CD4-positive, alpha-beta T cell treated with Interleukin-17A for 1 hour (primary cell): ENCODE measurements at places on chromosomes 11 and 22.

DNA sequence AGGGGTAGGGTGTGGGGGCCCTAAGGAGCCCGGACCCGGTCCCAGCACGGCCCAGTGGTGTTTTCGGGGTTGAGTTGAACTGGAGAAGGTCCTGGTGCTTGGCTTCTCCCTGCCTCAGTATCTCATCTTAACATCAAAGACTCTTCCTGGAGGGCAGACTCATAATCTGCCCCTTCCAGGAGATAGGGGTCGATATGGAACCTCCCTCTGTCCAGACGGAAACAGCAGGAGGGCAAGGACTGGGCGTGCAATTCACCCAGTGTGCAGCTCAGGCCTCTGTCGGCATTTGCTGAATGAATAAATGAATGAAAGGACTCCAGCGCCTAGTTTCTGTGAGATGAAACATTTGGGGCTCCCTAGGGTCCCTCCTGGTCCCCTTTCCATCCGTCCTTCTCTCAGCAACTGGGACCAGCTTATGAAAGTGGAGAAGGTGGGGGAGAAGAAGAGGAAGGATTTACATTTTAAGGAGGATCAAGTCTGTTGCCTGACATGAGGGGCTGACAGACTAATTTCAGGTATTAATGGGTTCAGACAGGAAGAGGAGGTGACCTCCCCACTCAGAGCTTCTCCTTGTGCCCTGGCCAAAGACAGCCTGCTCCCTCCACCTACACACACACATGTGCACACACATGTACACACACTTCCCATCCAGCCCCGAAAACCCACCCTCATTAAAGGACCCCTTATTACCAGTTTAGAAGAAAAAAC lies 1.1 kb upstream of the SHISA8 start:
- DNase-seq: no peak

- no peak for DNase-seq
These were observed 30.4 kb downstream of the SEZ6L start for GRCh38 chr22:26199665-26200064.

- no peak for DNase-seq
These were observed 26.0 kb downstream of the CELSR1 start for GRCh38 chr22:46511151-46512038.

DNA sequence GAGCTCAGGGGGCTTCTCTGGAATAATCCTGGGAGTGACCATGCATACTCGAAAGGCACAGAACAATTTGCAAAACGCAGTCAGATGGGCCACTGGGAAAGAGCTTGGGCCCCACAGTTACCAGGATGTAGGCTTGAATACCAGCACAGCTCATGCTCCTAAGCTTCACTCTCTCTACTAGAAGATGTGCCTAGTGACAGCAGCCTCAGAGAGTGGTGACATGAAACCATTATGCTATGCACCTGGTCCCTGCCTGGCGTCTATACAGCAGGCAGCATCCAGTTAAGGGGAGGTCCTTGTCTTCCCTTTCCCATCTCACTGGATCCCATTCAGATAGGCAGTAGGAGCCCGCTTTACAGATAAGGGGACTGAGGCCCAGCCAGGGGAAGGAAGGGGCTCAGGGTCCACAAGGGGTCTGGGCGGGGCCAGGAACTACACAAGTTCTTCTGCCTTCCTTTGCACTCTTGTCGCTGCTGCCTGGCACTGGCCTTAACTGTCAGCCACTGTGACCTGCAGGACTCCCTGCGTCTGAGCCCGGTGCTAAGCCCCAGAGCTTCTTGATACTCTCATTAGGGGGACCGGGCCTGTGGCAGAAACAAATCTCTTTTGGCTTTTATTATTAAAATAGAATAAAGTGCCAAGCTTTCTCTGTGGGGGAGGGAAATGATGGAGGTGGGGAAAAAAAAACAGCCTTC lies 21.2 kb upstream of the RASD2 start:
- no peak for DNase-seq

DNA sequence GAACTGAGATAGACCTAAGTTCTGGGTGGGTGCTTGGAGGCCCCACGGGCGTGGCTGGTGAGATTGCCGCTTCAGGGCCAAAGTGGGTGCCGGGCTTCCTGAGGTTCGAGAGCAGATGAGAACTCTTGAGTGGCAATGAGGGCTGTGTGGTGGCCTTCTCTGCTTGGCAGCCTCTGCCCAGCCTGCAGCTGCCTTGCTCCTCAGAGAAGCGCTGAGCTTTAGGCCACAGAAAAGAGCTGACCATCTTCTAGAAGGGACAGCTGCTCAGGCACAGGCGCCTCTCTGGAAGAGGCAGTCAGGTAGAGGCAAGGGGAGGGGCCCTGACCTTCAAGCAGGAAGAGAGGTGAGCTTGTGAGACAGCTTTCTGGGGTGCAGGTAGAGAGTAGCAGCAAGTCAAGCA lies 72.8 kb downstream of the MED15 start:
- no peak for DNase-seq

DNA sequence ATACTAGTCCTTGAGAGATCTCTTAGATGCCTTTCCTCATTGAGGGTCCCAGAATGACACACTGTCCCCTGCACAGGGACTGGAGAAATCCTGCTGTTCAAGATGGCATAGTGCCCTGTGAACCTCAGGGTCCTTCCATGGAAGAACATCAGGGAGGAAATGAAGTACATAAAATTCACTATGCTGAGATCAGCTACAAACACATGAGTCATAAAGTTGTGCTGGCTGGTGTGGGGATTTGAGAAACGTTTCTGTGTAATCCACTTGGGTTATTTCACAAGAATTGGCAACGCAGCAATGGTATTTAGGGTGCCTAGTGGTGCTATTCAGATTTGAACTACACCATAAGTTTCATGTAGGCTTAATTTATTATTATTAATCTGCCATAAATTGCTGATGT lies 174.4 kb downstream of the MAML2 start:
- DNase-seq: no peak

GRCh38 chr22:49670456-49671330 lies 157.0 kb downstream of the BRD1 start:
- no peak for DNase-seq

- DNase-seq: no peak
These were observed 638 bp downstream of the PARVA start for GRCh38 chr11:12377824-12378593.

GRCh38 chr11:114075344-114075610 lies 15.8 kb downstream of the ZBTB16 start:
- no peak for DNase-seq

DNA sequence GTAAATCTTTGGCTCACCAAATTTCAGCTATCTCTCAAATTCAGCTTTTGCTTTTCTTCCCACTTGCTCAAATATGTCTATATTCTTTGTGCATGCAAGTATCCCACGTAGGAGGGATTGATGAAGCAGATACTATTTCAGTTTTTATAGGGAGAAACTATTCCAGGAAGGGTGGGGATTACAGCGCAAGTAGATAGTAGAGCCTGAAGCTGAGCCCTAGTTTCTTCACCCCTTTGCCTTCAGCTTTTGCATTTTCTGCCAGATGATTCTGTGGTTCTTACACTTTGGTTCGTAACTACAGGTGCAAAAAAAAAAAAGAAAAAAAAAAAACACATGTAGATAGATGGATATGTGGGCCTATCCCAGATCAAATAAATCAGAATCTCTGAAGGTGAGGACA lies 3.1 kb upstream of the ACP2 start:
- no peak for DNase-seq

- peak; percentile 10 for DNase-seq
These were observed 92.8 kb upstream of the OR9G4 start for GRCh38 chr11:56841210-56841810.

GRCh38 chr22:42372976-42373375 lies 59.2 kb downstream of the NFAM1 start:
- DNase-seq: no peak

DNA sequence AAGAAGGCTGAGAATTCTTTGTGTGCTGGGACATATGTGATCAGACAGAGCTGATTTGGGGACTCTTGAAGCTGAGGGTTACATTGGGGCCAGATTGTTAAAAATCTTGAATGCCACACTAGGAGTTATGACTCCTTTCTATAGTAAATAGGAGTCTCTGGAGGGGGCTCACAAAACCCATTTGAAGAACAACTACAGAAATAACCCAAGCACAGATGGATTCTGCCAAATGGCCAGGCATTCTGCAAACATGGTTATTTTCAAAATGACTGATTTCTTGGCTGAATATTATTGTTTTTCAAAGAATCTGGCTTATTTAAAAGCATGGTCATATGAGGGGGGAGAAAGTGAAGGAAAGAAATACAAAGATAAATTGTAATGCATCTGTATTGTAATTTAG lies 625.5 kb upstream of the TENM4 start:
- no peak for DNase-seq

DNA sequence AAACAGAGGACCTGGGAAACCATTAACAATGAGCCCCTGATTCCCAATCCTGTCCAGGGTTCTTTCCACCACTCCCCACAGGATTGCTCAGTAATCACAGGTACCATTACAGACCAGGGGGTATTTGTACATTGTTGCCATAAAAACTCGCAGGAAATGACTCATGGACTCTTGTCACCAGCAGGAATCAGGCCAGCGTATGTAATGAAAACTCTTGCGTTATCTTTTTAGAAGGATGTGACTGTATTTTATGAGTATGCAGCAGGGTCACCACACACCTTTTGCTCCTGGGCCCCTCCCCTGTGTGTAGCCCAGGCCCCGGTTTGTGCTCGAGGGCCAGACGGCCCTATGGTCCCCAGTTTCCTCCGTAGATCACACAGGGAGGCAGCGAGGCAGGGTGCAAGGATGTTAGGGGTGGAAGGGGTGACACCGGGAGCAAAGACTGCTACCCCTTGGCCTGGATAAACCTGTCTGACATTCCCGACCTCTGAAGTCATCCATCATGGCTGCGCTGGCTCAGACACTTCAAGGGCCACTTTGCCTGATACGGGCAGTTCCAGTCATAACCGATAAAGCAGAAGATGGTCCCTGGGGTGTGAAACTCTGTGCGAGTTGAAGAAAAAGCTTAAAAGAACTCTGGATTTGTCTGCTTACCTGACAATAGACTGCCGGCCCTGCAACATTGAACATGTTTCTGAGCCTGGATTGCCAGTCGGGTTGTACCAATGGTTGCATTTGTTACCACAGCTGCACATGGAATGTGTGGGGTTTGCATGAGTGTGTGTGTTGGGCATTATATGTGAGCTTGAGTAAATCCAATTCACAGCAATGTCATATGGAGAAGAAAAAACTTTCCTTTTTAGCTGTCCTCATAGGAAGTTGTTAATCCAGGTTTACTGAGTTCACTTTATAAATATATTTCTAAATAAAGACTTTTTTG lies 56.9 kb downstream of the MICAL2 start:
- no peak for DNase-seq

DNA sequence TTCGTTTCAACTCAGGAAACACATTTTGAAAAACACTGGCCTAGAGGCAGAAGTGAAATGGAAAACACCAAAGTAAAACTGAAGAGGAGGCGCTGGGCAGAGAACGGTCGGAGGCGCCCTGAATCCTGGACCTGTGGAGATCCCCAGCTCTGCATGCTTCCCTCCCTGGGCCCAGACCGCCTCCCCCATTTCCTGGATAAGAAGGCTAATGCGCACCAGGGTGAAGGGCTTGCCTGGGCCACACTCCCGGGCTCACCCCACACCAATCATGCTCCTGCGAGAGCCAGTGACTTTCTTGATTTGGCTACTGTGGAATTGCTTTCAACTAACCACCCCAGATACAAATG lies 167.1 kb downstream of the CRYBB2 start:
- DNase-seq: no peak

- peak; percentile 93 for DNase-seq
These were observed 9.0 kb downstream of the FAM118A start for GRCh38 chr22:45318558-45319323.

GRCh38 chr11:45412521-45412920 lies 126.4 kb upstream of the SYT13 start:
- DNase-seq: no peak

DNA sequence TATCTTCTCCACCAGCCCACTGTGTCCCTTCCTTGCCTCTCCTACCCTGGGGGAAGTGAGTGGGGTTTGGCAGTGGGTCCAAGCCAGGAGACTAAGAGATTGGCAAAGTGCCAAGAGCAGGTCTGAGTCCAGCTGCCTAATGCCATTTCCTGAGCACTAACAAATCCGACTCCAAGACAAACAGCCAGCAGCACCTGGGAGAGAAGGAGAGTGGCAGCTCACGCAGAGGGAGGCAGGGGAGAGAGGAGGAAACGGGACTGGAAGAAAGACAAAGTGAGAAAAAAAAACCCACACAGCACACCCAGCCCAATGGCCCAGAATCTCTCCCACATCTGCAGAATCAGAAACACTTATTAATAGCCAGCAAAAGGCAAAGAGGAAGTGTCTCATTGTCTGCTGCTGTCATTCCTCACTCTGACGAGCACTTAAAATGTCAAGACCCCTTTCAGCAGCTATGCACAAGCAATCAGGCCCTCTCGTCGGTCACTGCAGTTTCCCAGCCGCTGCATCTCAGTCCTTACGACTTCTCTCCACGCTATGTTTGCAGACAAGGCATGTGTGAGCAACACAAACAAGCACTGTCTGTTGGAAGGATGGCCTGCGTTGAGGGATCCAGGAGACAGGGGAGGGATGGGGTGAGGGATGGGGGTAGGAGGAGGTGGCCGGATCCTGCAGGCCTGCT lies 558.4 kb upstream of the CADM1 start:
- DNase-seq: no peak

GRCh38 chr11:128925250-128925600 lies 17.4 kb downstream of the TP53AIP1 start:
- no peak for DNase-seq

DNA sequence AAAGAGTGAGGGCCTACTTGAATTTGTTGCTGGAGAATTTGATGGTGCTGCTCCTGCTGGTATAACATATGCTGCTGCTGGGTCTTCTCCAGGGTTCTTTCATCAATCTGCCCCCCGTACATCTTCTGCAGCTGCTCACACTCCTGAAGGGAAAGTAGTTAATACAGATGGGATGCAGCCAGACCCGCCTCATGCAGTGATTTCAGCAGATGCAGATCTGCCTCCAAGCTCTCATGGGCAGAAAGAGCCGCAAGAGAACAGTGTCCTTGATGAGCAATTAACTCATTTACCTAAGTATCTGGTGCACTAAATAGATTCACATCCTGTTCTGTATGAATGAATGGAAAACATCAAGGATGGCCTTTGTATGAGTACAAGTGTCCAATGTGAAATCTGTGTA lies 24.8 kb upstream of the APOA1 start:
- no peak for DNase-seq

DNA sequence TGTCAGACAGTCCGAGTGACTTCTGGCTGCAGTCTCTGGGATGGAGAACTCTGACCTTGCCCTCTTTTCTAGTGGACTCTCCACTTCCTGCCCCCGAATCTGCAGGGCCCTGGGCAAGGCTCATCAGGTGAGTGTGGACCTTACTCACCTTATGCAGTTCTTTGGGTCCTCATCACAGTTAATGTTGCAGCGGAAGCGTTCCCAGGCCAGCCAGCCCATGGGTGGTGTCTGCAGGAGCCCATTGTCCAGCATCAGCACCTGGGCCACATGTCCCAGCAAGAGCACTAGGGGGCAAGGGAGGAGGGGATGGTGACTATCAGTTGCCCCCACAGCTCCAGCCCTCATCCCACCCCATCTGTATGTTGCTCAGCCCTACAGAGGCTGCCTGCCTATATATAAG lies 2.3 kb downstream of the NAGA start:
- no peak for DNase-seq

DNA sequence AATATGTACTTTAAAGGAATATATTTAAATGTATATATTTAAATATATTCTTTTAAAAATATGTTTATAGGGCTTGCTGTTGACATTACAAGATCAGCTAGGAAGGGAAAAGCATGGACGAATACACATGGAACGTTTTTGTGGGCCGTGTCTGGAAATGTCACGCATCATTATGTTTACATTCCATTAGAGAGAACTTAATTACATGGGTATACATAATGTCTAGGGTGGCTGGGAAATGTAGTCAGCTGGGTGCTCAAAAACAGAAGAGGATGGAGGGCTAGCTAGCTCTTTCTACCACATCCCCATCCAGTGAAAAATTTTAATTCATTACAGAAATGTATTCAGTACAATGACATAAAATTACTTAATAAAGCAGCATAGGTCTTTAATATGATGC lies 371.2 kb downstream of the DYNC2H1 start:
- no peak for DNase-seq
